ENCODE measurements at places on chromosomes 5 and 9. TPM values are rescaled to one million over a fixed set of nuclear protein-coding genes. Genes with fewer than 3 reads are reported as not detected.

The SLC36A2 gene
- total RNA-seq, result not detected

The DND1 gene
- 0.60 TPM for total RNA-seq

The DAP gene
- 54.4 TPM for total RNA-seq

The HTR4 gene
- 0.27 TPM for total RNA-seq

The PCDHB13 gene
- 11.2 TPM for total RNA-seq

The PRDM9 gene
- not detected for total RNA-seq

The GARIN3 gene
- total RNA-seq, result not detected

The AGPAT2 gene
- total RNA-seq, result 16.9 TPM

The LRRC19 gene
- total RNA-seq, result not detected

The STC2 gene
- total RNA-seq, result 48.9 TPM

The PCDHA6 gene
- total RNA-seq, result 5.6 TPM

The MVB12B gene
- 34.1 TPM for total RNA-seq

The CARTPT gene
- total RNA-seq, result not detected

The NSD1 gene
- 111 TPM for total RNA-seq

The SLC34A1 gene
- total RNA-seq, result not detected

The NMUR2 gene
- 0.22 TPM for total RNA-seq

The RLN1 gene
- 0.82 TPM for total RNA-seq

The LPCAT1 gene
- total RNA-seq, result 132 TPM

The SNCB gene
- total RNA-seq, result 10.1 TPM

The ADRB2 gene
- 3.8 TPM for total RNA-seq

The ABO gene
- total RNA-seq, result 2.0 TPM

The LOX gene
- total RNA-seq, result 85.4 TPM
